ENCODE measurements at places on chromosomes 6 and 20. TPM values are rescaled to one million over a fixed set of nuclear protein-coding genes. Genes with fewer than 3 reads are reported as not detected.

GRCh38 chr6:13638626-13639025 lies 23.5 kb downstream of the NOL7 start:
- peaks cover 47% of the 10 kb centered on the region for H3K36me3 ChIP-seq
- no peaks in the 10 kb centered on the region for H3K27me3 ChIP-seq
- no peak overlapping the region for H3K27ac ChIP-seq
- no peaks in the 10 kb centered on the region for H3K4me1 ChIP-seq
- no peak for DNase-seq
- H3K4me3 ChIP-seq, result no peak overlapping the region

The ANKEF1 gene
- 4.2 TPM for total RNA-seq

GRCh38 chr6:135105299-135105698 lies 50.7 kb upstream of the HBS1L start:
- H3K4me1 ChIP-seq, result no peaks in the 10 kb centered on the region
- DNase-seq, result no peak
- no peak overlapping the region for H3K4me3 ChIP-seq
- no peaks in the 10 kb centered on the region for H3K27me3 ChIP-seq
- H3K36me3 ChIP-seq, result no peaks in the 10 kb centered on the region

The CEP43 gene
- 9.1 TPM for total RNA-seq

The MOG gene
- not detected for total RNA-seq

The GDAP1L1 gene
- not detected for total RNA-seq

DNA sequence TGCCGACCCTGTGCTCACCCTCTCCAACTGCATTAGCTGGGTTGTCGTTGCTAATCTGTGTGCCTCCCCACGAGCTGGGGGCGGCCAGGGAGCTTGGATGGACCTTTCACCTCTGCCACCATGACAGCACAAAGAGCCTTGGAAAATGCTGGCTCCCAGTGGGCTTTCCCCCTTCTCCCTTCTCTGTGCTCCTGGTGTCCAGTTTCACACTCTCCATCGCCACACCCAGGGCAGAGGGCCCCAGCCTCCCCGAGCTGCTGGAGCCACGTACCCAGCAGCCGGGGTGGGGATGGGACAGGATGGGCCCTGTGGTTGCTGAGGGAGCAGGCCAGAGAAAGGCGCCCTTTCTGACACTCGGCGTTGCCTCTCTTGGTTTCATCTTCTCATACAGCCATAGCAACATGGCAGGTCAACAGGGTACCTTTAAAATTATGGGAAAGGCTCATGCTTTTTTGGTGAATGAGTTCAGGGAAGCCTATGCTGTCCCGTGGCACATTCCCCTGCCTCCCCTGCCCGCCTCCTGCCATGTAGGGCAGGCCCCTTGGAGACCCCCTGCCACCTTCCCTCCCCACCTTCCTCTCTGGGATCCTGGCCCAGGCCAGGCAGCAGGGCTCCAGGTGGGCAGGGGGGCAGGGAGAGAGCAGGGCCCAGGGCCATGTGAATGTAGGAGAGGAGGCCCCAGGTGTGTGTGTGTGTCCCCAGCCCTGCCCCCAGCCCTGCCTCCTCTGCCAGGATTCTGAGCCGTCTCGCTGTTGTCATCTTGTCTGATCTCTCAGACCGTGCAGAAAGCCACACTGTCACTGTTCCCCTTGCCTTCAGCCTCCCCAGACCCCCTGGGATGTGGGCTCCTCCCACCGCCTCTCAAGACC lies 85.2 kb upstream of the CCDC167 start:
- H3K4me3 ChIP-seq, result no peak overlapping the region
- no peak for DNase-seq
- no peaks in the 10 kb centered on the region for H3K27me3 ChIP-seq
- no peak overlapping the region for H3K27ac ChIP-seq

The CEP162 gene
- total RNA-seq, result 6.1 TPM

DNA sequence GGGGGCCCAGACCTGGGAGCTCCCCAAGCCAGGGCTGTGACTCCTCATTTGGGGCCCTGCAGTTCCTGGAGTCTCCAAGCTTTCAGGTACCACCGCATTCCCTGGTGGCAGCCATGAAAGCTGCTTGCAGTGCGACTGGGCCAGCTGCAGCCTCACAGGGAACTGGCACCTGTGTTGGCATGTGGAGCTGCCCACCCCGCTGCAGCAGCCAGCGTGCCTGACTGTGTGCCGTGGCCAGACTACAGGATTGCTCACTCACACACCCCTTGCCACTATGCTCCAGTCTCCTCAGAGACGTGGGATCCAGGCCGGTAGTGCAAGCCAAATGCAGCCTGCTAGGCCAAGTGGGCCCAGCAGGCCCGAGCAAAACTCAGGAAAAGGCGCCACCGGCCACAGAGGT lies 450.7 kb downstream of the COL12A1 start:
- H3K4me1 ChIP-seq, result no peaks in the 10 kb centered on the region
- H3K27me3 ChIP-seq, result no peaks in the 10 kb centered on the region
- H3K36me3 ChIP-seq, result no peaks in the 10 kb centered on the region
- no peak for DNase-seq
- H3K27ac ChIP-seq, result no peak overlapping the region

The HMGCLL1 gene
- 1.7 TPM for total RNA-seq

DNA sequence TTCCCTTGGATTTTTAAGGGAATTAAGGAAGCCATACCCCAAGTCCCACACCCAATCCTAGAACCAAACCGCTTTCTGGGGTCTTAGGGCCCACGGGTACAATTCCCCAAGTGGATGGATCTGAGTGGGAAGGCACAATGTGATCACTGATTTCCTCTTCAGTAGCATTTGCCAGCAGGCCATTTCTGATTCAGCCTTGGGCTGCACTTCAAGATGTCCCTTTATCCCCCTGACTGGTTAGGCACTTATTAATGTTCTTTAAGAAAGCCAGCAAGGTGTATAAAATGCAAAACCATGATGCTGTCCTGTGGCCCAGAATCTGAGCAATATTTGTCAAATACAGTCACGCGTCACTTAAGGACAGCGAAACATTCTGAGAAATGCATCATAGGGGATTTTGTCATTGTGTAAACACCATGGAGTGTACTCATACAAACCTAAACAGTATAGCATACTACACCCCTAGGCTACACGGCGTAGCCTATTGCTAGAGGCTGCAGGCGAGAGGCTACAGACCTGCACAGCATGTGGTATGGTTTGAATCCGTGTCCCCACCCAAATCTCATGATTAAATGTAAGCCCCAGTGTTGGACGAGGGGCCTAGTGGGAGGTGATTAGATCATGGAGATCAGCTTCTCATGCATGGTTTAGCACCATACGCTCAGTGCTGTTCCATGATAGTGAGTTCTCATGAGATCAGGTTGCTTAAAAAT lies 234.2 kb downstream of the NRN1 start:
- H3K4me3 ChIP-seq, result no peak overlapping the region
- H3K4me1 ChIP-seq, result no peaks in the 10 kb centered on the region
- no peaks in the 10 kb centered on the region for H3K36me3 ChIP-seq
- DNase-seq, result no peak

DNA sequence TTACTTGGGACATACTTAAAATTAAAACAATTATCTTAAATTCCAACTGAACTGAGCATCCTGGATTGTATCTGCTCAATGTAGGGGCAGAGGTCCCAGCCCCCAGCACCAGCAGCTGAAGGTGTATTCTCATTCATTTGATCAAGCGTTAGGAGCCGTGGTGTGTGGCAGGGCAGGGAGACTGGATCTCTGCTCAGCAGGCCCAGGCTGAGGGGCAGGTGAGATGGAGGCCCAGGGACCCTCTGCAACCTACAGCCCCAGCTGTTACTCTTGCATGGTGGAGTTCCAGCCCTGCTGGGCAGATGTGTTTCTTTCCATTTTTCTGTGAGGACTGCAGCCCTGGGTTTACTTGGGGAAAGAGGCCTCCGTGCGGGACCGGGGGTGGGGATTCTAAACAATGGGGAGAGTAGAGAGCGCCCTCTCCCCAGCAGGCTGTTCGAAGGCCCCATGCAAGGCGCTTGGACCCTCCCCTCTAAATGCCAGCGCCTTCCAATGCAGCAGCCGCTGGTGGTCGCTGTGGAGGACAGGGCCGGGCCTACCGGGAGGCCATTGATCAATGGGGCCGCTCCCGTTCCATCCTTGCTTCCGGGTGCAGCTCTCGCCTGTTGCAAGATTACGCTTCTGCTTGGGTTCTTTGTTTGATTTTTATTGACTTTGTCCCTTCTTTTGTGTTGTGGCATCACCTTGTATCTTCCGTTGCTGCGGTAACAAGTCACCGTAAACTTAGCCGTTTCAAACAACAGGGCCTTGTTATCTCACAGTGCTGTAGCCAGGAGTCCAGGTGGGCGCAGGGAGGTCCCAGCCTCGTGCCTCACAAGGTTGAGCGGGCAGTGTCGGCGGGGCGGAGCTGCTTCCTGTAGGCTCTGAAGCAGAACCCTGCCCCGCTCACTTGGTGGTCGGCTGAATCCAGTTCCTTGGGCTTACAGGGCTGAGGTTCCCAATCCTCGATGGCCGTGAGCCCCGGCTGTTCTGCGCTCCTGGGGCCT lies 134.8 kb upstream of the PHACTR3 start:
- no peaks in the 10 kb centered on the region for H3K4me1 ChIP-seq
- no peaks in the 10 kb centered on the region for H3K36me3 ChIP-seq

Measured in vagina (tissue), 2 donors.